ENCODE measurements at places on chromosomes 11 and 22.

- DNase-seq: no peak
Measured at GRCh38 chr11:83778596-83778995, 492.4 kb upstream of the CCDC90B start.

DNA sequence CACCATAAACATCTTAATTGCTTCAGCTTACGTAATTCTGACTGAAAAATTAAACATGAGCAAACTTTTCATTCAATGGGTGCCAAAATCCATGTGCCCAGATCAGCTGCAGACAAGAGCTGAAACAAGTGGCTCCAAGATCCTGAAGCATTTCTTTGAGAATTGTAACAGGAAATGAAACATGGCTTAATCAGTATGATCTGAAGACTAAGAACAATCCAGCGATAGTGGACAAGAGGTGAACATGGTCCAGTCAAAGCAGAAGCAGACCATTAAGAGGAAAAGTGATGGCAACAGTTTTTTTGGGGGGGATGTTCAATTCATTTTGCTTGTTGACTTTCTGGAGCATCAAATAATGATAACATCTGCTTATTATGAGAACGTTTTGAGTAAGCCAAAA lies 1964.5 kb upstream of the RAG2 start:
- DNase-seq: no peak

GRCh38 chr11:66418168-66418985 lies 2.5 kb upstream of the NPAS4 start:
- no peak for DNase-seq

GRCh38 chr11:110859240-110859840 lies 147.1 kb upstream of the ARHGAP20 start:
- no peak for DNase-seq

GRCh38 chr11:2466069-2466801 lies 21.4 kb downstream of the KCNQ1 start:
- DNase-seq: no peak

DNA sequence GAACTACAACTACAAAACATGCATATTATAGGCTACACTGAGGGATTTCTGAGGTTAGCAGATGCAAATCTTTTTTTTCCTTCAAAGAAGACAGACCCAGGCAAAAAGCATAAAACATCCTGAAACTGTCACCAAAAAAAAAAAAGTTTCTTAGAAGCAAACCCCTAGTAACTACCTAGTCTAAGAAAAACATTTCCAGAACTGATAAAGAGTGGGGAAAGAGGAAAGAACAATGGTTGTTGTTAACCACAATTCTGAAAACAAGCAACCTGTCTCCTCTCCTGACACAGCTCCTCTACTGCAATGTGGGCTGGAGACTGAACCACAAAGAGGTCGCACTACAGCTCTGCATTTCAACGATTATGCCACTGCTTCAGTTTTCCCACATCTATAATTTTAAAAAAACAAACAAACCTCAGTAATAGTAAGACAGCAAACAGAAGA lies 15.0 kb downstream of the DENND5A start:
- DNase-seq: no peak

GRCh38 chr11:31628111-31628510 lies 118.5 kb downstream of the ELP4 start:
- no peak for DNase-seq

All from D721Med (cell line).